NCI-H1694 (cell line): ENCODE measurements at places on chromosomes 12 and 14.

- DNase-seq = no peak
Measured at GRCh38 chr12:49548481-49548821, 9.6 kb downstream of the KCNH3 start.

DNA sequence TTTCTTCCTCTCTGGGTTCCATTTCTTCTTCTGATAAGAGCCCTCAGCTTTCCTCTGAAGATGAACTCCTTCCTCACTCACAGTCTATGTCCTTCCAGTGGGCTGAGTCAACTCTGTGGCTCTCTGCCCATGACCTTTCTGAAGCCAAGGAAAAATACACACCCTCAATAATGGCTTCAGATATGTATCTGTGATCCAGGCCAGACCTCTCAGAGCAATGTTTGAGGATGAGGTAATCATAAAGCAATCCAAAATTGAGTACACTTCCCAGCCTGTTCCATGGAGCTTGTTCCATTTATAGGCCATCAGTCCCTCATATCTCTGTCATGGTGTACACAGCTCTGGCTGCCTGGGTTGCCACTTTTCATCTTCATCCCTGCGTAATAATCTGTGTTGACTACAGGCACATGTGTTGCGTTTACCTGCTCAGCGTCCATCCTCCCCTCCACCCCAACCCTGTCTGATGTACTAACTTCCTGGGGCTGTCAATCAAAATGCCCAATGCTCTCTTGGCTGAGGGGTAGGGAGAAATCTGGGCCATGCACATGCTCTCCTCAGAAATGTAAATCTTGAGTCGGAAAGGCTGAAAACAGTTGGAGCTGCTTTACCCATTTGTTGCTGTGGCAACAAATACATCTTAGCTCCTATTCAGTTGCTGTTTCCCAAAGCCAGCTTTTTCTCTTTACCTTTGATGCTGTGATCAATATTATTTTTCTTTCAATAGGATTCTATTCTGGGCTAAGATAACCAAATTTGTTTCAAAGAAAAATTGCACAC lies 377.8 kb upstream of the TMEM132C start:
- no peak for DNase-seq

GRCh38 chr12:501722-502447 lies 42.1 kb downstream of the B4GALNT3 start:
- no peak for DNase-seq

- no peak for DNase-seq
Measured at GRCh38 chr12:29131539-29131938, 17.5 kb upstream of the FAR2 start.

- DNase-seq = peak; percentile 87
Measured at GRCh38 chr14:103057372-103058163, at the start of gene CDC42BPB. Gene CDC42BPB (minus strand): TSS chr14:103057549. CDS start chr14:103057173, 376 bp downstream.

GRCh38 chr14:22508150-22508457 lies 80.9 kb downstream of the DAD1 start:
- no peak for DNase-seq

DNA sequence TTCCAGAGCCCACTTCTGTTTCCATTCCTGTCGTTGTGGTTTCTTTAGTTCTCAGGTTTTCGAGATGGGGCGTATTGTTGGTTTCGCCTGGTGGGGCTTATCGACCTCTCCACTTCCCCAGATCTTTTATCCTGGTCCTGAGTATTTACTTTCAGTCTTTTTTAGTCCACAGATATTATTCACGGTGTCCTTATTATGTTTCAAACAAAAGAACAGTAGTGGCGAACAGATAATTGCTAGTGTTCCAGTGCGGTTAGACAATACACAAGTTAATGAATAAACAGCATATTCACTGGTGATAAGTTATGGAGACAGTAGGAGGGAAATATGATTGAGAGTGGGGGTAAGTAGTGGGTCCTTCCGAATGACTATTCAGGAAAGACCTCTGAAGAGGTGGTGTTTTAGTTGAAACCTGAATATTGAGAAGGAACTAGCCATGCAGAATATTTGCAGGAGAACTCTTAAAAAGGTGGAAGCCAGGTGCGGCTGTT lies 668 bp downstream of the TMEM260 start:
- no peak for DNase-seq

DNA sequence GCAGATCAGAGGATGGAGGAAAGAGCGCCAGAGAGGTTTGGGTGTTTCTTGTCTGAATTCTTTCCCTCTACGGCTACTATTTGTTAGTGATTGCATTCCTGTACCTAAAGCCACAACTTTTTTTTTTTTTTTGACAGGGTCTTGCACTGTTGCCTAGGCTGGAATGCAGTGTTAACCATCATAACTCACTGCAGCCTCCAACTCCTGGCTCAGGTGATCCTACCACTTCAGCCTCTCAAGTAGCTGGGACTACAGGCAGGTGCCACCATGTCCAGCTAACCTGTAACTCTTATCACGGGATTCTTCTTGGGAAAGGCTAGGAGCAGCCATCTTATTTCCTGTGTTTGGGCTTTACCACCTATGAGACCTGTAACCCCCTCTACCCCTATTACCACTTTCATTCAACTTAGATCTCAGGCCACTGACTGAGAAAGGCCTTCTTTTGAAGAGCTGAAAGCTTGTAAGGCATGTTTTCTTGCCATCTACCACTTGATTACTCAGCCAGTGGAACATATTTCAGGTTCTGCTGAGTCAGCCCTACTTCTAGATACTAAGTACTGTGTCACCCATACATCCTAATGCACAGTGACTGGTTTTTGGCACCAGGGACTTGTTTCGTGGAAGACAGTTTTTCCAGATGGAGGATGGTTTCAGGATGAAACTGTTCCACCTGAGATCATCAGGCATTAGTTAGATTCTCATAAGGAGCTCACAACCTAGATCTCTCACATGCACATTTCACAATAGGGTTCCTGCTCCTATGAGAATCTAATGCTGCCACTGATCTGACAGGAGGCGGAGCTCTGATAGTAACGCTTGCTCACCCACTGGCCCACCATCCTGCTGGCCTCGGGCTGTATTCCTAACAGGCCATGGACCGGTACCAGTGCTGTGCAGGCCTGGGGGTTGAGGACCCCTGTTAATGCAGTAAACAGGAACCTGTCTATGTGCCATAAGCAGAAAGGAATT lies 6.9 kb downstream of the VEZT start:
- DNase-seq = no peak
